ENCODE measurements at places on chromosomes 3 and 15.
A peak's percentile ranks its signal among the peaks of the same experiment; 100 is the strongest.

DNA sequence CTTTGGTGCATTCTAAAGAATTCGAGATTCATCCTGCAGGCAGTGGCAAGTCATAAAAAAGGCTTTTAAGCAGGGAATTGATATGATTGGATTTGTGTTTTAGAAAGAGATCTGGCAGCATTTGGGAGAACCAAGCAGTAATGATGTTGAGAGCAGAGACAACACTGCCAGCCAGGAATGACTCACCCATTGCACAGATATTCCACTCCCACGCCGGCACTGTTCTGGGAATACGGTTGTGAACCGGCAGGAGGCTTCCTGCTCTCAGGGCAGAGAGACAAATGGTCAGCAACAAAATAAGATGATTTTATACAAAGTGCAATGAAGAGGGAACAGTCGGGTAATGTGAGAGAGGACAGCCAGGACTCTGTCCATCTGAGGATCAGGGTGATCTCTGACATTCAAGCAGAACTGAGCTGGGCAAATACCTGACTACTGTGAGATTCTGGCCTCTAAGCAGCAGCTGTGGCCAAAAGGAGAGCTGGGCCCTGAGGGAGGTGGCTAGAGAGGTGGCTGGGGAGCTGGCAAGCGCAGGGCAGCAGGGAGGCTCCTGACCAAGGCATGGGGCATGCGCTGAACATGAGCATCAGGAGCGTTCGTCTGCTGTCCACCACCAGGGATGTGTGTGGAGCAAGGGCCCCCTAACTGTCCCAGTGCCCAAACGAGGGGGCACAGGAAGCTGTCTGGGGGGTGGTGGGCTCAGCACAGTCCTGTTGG lies 56.1 kb upstream of the PLXNA1 start:
- DNase-seq: no peak

- no peak for DNase-seq
Measured at GRCh38 chr15:78080088-78080460, 2.6 kb upstream of the TBC1D2B start.

DNA sequence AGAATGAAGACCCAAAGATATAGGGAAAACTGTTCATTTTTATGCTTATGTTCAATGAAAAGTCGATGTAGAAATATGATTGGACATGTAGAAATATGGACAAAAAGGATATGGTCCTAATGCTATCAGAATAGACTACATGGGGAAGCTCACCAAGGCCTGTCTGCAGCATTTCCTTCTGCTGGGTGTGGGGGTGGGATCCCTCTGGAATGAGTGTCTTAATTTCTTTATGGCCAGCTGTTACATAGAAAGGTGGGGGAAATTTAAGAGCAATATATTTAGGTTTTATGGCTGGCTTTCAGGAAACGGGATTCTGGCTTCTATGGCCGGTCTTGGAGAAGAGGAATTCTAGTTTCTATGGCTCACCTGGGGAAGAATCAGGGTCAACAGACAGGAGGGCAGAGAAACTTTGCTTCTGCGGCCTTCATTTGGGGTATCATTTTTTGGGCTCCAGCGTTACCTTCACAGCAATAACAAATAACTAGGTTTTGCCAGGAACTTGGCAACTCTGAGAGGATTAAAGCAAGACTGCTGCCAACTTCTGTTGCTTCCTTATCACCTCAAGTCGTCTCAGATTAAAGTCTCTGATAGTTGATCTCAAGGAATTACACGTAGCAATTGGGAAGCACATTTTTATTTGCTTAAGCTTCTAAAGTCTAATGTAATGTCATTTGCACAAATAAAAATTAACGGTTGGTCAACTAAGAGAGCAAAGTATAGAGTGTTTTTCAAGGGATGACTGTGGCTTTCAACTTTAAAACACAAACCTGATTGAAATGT lies 57.0 kb upstream of the GATM start:
- no peak for DNase-seq

GRCh38 chr3:52272831-52273230 lies 5.6 kb downstream of the WDR82 start:
- DNase-seq: no peak

GRCh38 chr3:140420621-140421357 lies 257.1 kb upstream of the TRIM42 start:
- no peak for DNase-seq

- DNase-seq: peak; percentile 57
Measured at GRCh38 chr15:81947548-81947947, 98.3 kb downstream of the MEX3B start.

DNA sequence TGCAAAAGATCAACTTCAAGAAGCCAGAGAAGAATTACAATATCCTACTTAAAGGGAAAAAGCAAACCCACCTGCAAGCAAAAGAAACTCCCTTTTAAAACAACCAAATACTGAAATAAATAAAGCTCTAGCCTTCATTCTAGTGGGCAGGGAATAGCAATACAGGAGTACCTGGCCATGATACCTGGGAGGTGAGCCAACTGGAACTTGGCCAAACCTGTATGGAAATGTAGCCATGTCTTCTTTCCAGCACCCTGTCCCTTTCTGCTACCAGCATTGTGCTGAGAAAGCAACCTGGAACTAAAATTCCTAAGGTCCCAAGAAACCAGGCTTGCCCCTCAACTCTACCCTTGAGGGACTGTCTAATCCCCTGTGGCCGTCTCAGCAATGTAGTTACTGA lies 530.0 kb downstream of the EPHB1 start:
- no peak for DNase-seq

- no peak for DNase-seq
Measured at GRCh38 chr15:45794712-45795439, 160.0 kb downstream of the SQOR start.

GRCh38 chr15:40102897-40103858 lies 5.5 kb downstream of the BMF start:
- DNase-seq: no peak

DNA sequence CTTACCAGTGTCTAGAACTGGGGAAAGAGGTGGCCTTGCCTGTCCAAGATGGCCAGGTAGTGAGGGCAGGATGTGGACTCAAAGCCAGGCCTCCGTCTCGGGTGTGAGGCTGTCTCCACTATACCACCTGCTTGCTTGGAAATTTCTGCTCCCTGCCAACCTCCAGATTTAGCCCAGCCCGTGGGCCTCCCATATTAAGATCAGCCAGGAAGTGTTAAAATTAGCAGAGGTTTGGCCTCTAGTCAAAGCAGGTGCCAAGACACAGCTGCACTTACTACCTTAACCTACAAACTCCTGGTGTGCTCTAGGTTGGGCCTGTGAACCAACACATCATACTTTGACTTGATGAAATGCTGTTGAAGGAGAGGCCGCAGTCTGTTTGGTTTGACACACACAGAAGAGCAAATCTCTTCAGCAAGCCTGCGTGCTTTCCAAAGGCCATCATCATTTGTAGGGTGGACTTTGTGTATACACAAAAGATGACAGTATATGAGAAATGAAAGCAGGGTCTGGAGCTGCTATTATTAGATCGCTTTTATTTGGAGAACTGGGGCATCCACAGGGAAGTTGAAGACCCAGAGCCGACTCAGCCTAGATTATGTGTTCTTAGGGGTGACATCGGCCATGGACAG lies 206.5 kb downstream of the XXYLT1 start:
- no peak for DNase-seq

GRCh38 chr3:72145506-72146380 lies 360.8 kb upstream of the PROK2 start:
- no peak for DNase-seq
